T-helper 2 cell (primary cell): ENCODE measurements at places on chromosomes 5 and 9.
A peak's percentile ranks its signal among the peaks of the same experiment; 100 is the strongest.

DNA sequence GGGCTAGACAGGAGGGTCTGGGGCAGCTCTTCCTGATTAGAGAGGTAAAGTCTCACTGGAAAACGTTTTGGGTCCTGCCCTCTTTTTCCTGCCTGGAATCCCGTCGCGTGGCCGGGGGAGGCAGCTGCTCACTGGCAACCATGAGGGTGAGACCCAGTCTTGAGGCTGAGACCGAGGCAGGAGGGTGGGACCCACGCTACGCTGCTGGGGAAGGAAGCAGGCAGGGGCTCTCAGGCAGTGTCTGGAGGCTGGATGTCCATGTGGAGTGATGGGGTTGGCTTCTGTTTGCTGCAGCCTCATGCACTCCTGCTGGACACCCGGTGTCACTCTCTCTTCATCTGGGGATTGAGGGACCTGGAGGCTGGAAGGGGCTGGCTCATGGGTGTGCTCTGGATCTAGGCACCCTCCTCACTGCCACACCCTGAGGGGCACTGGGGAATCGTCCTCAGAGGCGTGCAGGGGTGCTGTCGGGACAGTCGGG lies 11.3 kb upstream of the SLC2A6 start:
- DNase-seq, result no peak

- DNase-seq, result no peak
Measured at GRCh38 chr5:173554989-173555705, 61.3 kb downstream of the BOD1 start.

GRCh38 chr9:119968836-119969707 lies 599.8 kb upstream of the BRINP1 start:
- DNase-seq, result no peak

GRCh38 chr5:52758014-52758413 lies 29.7 kb upstream of the ITGA1 start:
- no peak for DNase-seq

DNA sequence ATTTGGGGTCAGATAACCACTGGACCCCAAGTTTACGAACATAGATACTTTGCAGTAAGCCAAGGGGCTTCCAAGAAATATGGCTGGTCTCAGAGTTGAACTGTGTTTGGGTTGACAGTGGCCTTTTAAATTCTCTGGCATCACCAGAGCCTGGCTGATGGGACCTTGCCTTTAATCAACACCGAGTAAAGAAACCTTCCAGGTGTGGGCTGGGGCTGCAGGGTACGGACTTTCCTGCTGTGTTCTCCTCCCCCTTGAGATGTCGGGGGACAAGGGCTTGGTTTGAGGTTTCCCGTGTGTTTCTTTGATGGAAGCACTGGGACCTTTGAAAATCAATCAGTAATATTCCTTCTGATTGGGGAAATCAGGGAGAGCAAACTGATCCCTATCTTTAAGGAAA lies 140.1 kb downstream of the MTX3 start:
- no peak for DNase-seq

- no peak for DNase-seq
Measured at GRCh38 chr9:92650296-92650695, 19.6 kb downstream of the IPPK start.

GRCh38 chr9:130680836-130681768 lies 12.5 kb upstream of the EXOSC2 start:
- peak; percentile 65 for DNase-seq

DNA sequence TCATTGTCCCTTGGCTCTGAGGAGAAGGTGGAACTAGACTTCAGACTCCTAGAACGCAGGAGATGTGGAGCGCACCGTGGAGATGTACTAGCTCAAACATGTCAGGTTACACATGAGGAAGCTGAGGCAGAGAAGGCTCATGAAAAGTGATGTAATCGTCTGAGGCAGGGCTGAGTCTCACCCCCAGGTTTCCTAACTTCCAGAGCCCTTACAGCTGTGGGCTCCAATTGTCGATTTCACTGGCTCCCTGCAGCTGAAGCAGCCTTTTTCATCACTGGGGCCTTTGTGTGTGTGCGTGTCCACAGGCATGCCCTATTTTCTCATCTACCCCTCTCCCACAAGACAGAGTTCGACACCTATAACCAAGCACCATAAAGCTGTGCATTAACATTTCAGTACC lies 370.6 kb downstream of the NTRK2 start:
- no peak for DNase-seq
